ENCODE measurements at places on chromosomes 2 and 18. TPM values are rescaled to one million over a fixed set of nuclear protein-coding genes. Genes with fewer than 3 reads are reported as not detected.

OTOS gene
- total RNA-seq: not detected

- DNase-seq: no peak
Observed at GRCh38 chr2:120235681-120236080, 12.5 kb upstream of the TMEM185B start.

GRCh38 chr2:178404368-178404767 is 46.6 kb downstream of the PRKRA start:
- DNase-seq: peak; percentile 93

GRCh38 chr18:55830544-55830943 is 242.6 kb upstream of the TCF4 start:
- no peak for DNase-seq

- no peak for DNase-seq
Observed at GRCh38 chr2:130891966-130892365, 55.3 kb downstream of the ARHGEF4 start.

STARD6 gene
- 0.13 TPM for total RNA-seq

KHK gene
- total RNA-seq: 3.0 TPM

TNFAIP6 gene
- total RNA-seq: not detected

DNA sequence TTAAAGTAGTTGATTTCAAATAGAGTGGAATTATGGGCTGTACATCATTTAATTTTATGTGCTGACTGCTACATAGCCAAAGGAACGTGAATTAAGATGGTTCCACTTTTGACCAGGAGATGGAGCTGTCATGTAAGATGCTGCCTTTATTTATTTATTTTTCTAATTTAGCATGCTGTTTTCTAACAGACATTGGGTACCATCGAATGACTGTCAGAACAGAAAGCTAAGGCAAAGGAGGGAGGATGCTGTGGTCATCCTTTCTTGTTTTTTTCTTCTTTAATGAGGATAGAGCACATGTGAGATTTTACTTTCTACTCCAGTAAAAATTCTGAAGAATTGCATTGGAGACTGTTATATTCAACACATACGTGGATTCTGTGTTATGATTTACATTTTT is at the start of gene SCN2A:
TSS of gene SCN2A (plus strand) at position 185 of the 400 bp plus-strand sequence. CDS start 56,410 bp downstream, outside the sequence.
- DNase-seq: peak; percentile 51

DNA sequence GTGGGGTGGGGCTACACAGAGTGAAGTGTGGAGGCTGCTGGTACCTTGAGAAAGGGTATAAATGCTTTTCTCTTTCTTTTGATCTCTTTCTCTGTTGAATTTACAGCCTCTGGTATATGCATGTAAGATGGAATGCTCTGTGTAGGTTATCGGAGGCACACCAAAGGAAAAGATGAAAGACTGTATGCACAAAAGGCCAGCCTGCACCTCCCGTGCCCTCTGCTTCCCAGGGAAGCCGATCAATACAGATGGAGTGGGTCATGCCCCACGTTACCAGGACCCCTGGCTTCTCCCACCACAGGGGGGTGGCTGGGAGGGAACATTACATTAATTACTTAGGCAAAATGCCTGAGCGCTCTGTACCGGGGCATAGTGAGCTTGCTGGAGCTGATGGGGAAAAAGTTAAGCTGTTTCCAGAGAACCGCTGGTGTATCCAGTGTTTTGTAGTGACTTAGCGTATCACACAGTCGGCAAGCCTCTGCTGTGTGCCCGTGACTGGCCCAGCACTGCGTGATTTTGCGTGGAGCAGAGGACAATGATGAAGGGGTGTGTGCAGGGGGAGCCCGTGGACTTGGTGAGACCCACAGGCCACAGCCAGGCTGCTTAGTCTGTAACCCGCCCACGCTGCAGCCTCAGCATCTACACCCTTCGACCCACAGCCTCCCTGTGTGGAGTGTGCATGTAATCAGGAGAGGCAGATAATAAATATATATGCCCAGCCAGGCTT is 8.0 kb downstream of the ALLC start:
- DNase-seq: no peak

KCNK3 gene
- total RNA-seq: not detected

FAM161A gene
- total RNA-seq: 0.76 TPM

TMEM169 gene
- 0.13 TPM for total RNA-seq

SLC35G4 gene
- total RNA-seq: not detected

GRCh38 chr2:207472343-207473048 is 57.3 kb upstream of the CREB1 start:
- no peak for DNase-seq

DNA sequence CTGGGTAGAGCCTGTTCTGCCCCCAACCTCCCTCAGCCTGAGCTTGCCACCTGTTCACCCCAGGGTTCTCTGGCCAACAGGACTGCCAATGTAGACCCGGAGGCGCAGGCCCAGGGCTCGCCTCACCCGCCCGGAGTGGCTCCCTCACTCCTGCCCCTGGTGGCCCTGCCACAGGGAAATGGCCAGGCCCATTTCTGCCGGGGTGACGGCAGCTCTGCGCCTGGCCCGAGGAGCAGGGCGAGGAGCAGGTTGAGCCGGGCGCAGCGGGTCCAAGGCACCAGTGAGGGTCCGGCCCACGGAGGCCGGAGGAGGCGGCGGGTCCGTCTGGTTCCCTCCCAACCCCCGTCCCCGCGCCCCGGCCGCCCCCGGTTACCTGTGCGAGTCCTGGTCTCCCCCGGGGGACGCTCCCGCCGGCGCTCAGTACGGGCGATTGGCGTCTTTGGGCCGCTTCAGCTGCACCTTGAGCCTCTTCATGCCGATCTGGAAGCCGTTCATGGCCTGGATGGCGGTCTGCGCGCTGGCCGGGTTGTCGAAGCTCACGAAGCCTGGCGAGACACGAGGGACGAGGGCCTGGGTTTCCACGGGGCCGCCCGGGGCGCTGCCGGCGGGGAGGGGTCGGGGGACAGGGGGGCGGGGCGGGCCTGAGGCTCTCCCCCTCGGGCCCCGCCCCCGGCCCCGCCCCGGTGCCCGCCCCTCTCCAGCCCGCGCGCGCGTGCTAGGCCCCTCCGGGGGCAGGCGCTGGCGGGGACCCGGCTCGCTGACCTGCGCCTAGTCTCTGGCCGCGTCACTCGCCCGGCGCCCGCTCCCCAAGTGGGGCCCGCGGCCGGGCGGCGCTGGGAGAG is 312.0 kb downstream of the CELF4 start:
- DNase-seq: no peak

GRCh38 chr2:64943387-64944150 is 45.6 kb upstream of the SLC1A4 start:
- no peak for DNase-seq

DNA sequence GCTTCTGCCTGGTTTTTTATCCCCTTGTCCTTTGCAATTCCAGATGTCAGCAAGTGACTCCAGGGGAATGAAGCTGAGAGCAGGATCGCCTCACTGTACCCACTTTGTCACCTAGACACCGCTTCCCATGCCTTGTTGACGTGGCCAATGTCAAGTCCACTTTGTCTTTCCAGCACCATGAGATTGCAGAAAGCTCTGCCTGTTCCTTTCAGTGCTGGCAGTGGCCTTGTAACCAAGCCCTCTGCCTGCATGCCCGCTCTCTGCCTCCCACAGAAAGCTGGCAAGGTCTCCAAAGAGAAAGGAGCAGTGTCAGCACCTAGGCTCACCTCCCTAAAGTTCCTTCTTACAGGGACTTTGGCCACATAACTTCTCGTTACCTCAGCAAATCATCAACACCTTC is 282.2 kb upstream of the ST6GAL2 start:
- no peak for DNase-seq

Data from dermis microvascular lymphatic vessel endothelial cell (primary cell).